ENCODE measurements at places on chromosomes 7 and 10. TPM values are rescaled to one million over a fixed set of nuclear protein-coding genes. Genes with fewer than 3 reads are reported as not detected.

The KLF14 gene
- polyA plus RNA-seq, result 0.07 TPM

The PIK3AP1 gene
- polyA plus RNA-seq, result 3.5 TPM

The ZNF503 gene
- polyA plus RNA-seq, result 39.5 TPM

The ATXN7L1 gene
- 13.3 TPM for polyA plus RNA-seq

The TRIM4 gene
- polyA plus RNA-seq, result 39.5 TPM

The FAM24B gene
- 7.3 TPM for polyA plus RNA-seq

The EN2 gene
- not detected for polyA plus RNA-seq

The TMEM270 gene
- polyA plus RNA-seq, result not detected

The ACSL5 gene
- 16.5 TPM for polyA plus RNA-seq

The LRRC72 gene
- polyA plus RNA-seq, result not detected

The LAMB1 gene
- polyA plus RNA-seq, result 583 TPM

The SNCG gene
- polyA plus RNA-seq, result 5.0 TPM

The ZP3 gene
- 3.6 TPM for polyA plus RNA-seq

The PHYH gene
- 30.8 TPM for polyA plus RNA-seq

The PPP1R3C gene
- polyA plus RNA-seq, result 237 TPM

The TBX20 gene
- not detected for polyA plus RNA-seq

The ITGA8 gene
- polyA plus RNA-seq, result 72.7 TPM

The AGMO gene
- 0.41 TPM for polyA plus RNA-seq

The GTF2IRD1 gene
- polyA plus RNA-seq, result 34.8 TPM

The SPDYE16 gene
- 3.9 TPM for polyA plus RNA-seq

The GRM8 gene
- polyA plus RNA-seq, result 0.75 TPM

The SPDYE1 gene
- polyA plus RNA-seq, result 1.9 TPM

Measured in left lung (tissue), 14 donors.